ENCODE measurements at places on chromosomes 4 and X. TPM values are rescaled to one million over a fixed set of nuclear protein-coding genes. Genes with fewer than 3 reads are reported as not detected.

Gene KLHL4
- 2.5 TPM for total RNA-seq

Gene PPP1R3F
- total RNA-seq: 19.9 TPM

Gene ZNF157
- total RNA-seq: not detected

Gene SMPX
- total RNA-seq: 756 TPM

Gene HS3ST1
- total RNA-seq: 1.1 TPM

Gene PLK4
- 3.7 TPM for total RNA-seq

Measured in heart right ventricle (tissue), 16 donors.